ENCODE measurements at places on chromosomes 2 and 18. TPM values are rescaled to one million over a fixed set of nuclear protein-coding genes. Genes with fewer than 3 reads are reported as not detected.

The CPO gene
- total RNA-seq: not detected

The RIT2 gene
- total RNA-seq: not detected

GRCh38 chr2:80014637-80015036, 289.9 kb downstream of the LRRTM1 start:
- DNase-seq: no peak
- H3K27ac ChIP-seq: no peak overlapping the region
- no peaks in the 10 kb centered on the region for H3K27me3 ChIP-seq

GRCh38 chr2:96225016-96225533, 16.4 kb upstream of the STARD7 start:
- no peak for DNase-seq
- H3K36me3 ChIP-seq: no peaks in the 10 kb centered on the region
- no peak overlapping the region for H3K27ac ChIP-seq
- H3K4me1 ChIP-seq: no peaks in the 10 kb centered on the region
- no peaks in the 10 kb centered on the region for H3K27me3 ChIP-seq

DNA sequence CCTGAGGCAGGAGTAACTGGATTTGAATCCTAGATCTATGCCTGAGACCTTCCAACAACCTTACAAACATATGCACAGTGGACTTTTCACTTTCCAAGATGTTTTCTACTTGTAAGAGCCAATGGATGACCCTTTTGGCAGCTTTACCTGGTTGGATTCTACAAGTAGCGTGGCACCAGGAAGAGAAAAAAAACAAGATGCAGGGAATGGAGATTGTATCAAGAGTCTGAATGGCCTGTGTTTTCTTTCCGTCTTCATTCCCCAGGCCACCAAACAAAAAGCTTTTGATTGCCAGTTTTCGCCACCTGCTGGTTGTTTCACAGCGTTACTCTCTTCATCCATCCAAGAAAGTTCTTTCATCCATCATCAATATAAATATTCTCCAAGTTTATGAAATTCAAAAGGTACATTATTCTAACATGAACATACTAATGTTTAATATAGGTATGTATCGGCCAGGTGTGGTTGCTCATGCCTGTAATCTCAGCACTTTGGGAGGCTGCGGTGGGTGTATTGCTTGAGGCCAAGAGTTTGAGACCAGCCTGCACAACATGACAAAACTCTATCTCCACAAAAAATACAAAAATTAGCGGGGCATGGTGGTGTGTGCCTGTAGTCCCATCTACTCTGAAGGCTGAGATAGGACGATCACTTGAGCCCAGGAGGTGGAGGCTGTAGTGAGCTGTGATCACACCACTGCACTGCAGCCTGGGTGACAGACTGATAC, 3.5 kb upstream of the BCL2 start:
- no peak overlapping the region for H3K27ac ChIP-seq
- peak; percentile 82 for DNase-seq
- H3K27me3 ChIP-seq: no peaks in the 10 kb centered on the region
- no peaks in the 10 kb centered on the region for H3K36me3 ChIP-seq
- peaks cover 22% of the 10 kb centered on the region for H3K4me1 ChIP-seq

All from CD4-positive, CD25-positive, alpha-beta regulatory T cell (primary cell).